ENCODE measurements at places on chromosomes 13 and 19.

DNA sequence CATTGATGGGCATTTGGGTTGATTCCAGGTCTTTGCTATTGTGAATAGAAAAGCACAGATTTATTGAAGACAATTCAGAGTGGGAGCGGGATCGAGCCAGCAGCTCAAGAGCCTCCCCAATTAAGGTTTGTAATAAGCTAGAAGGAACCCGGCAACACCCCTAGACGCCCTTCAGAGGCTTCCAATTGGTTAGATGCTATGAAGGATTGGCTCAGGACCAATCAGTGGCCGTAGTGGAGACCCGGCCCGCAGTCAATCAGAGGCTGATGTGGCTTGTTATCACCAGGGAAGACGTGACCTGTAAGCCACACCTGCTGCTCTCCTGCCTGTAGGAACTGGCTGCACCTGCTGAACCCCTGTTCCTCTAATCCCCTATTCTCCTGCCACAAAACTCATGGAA lies 14.6 kb downstream of the SIGLEC11 start:
- no peak for DNase-seq

DNA sequence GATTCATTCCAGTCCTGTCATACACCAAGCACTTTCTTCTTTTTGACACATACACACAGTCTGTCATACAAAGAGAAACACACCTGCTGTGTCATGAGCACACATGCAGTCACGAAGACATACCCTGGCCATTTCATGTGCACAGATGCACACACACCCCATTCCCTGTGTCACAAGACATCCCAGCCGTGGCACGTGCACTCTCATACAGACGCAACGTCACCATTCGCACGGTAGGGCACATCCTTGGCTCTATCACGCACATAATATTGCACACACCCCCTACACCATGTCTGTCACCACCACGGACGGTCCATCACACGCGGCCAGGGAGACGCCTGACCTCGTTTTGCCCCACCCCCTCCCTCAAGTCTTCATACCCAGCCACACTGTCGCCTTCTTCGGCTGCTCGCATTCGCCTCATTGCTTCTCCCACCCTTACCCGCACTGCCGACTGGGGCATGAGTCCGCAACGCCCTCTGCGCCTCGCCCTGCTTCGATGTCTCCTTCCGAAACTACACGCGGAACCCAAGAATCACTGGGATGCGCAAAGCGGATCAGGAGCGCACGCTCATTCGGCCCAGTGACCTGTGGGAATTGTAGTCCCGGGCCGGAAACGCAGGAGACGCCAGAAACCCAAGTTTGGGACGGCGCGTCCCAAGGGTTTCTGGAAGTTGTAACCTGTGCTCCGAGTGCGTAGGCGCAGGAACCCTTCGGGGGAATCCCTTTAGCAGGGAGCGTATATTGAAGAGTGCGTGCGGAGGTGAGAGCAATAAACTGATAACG lies 6.8 kb upstream of the ZNF283 start:
- DNase-seq: no peak

DNA sequence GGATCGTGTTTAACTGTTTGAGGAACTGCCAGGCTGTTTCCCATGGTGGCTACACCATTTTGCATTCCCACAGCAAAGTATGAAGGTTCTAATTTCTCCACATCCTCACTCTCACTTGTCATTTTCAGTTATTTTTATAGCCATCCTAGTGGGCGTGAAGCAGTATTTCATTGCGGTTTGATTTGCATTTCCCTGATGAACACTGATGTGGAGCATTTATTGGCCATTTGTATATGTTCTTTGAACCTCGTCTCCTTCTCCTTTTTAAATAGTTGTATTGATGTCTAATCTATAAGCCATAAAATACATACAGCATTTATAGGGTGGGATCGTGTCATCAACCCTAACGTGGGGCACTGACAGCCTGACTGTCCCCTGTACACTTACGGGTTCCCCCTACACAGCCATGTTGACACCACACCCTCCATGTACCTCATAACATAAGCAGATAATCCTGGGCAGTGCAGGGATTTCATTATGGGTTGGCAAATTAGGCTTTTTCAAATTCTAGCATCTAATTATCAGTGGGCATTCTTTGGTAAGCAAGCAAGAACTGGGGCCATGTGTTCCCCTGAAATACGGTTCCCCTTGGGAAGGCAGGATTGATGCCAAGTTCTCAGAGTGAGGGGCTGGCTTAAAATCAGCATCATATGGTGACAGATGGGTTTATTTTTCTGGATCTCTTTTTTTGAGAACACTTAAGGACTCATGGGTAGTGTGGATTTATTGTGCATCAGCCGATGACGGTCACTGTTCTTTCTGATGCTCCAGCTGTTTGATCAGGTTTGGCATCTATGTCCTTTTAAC lies 11.6 kb upstream of the ZBTB45 start:
- DNase-seq: no peak

DNA sequence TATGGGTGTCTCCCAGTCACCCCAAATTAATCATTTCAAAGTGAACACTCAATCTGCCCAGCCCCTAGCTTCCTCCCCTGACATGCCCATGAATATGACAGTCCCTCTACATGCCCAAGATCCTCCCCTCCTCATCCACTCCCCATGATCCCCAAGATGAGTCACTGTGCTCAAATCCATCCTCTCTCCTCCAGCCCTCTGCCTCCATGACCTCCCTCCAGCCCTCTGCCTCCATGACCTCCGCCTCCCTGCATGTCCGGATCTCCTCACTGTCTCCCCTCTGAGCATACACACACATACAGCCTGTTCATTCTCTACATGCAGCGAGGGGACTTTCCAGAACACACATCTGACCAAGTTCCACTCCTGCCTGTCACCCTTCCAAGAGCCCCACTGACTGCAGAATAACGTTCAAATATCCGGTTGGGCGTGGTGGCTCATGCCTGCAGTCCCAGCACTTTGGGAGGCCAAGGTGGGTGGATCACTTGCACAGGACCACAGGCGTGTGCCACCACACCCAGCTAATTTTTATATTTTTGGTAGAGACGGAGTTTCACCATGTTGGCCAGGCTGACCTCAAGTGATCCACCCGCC lies 18.4 kb upstream of the FEM1A start:
- DNase-seq: no peak

DNA sequence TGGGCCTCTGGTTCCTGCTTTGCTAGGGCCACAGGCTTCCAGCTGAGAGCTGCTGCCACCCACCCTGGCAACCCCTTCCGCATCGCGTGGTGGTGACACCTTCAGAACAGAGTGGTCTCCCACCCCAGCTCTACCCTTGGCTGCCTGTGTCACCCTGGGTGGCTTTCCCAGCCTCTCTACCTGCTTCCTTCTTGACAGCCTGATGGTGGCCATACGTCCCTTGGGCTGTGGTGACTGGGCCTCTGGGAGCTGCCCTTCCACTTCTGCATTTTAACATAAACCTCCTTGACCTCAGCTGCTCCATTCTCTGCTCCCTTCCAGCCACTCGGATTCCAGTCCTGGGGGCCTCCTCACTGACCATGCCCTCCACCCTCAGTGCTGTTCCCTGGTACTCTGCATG lies 17.0 kb downstream of the PAK4 start:
- DNase-seq: peak; percentile 26

GRCh38 chr13:39820606-39821005 lies 165.1 kb downstream of the COG6 start:
- DNase-seq: no peak

DNA sequence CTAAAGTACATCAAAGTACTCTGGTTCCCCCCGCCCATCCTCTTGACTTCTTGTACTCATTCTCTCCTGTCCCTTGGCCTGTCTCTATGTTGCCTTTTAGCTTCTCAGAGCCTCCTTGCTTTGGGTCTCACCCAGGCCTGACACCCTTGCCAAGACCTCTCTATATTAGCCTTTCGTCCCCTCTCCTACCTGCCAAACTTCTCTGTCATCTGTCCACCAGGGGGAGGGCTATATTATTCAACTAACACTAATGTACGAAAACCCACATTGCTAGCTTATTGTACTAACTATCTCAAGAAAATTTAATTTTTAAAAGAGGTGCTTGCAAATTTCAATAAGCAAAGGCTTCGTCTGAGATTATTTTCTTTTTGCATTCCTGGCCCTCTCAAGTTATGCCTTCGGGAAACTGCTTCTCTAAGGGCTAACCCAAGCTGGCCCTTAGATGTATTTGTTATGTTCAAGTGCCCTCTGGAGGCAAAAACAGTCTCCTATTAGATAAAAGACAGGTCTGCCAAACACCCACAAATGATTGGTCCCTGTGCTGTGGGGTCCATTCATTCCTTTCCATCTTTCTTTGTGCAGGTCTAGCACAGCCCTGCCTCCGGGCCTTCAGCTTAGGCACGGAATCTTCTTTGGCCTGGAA lies 6.3 kb upstream of the MRPS31 start:
- DNase-seq: peak; percentile 84

- no peak for DNase-seq
Observed at GRCh38 chr19:52086481-52086880, 9.1 kb downstream of the ZNF841 start.

GRCh38 chr13:27977476-27978300 lies 8.6 kb upstream of the CDX2 start:
- no peak for DNase-seq

- no peak for DNase-seq
Observed at GRCh38 chr13:113730831-113731191, 28.2 kb upstream of the TMEM255B start.

GRCh38 chr19:45305421-45305820 lies 17.3 kb downstream of the CKM start:
- no peak for DNase-seq

- DNase-seq: no peak
Observed at GRCh38 chr13:35598233-35598632, 121.7 kb upstream of the MAB21L1 start.

DNA sequence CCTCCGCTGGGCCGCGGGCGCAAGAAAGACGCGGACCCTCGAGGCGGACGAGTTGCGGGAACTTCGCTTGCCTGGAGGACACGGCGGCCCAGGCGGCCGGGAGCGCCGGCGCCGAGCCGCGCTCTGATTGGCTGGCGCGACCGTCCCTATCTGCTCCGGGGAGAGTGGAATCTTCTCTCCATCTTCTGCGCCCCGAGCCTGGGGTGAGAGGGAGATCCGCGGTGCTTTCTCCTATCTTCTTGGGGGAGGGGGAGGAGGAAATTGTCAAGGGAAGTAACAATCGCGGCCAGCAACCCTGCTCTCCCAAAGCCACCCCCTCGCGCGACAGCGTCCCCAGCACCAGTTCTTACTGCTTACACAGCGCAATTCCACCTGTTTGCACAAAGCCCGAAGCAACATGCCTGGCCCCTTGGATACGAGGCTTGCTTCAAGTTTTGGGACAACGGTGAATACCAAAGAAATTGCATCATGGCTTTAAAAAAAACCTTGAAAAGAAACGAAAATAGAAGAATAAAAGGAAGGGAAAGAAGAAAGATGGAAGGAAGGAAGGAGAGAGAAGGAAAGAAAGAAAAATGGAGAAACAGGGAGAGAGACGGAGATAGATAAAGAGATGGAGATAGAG lies 4.8 kb downstream of the SOX21 start:
- DNase-seq: peak; percentile 46

- DNase-seq: peak; percentile 40
Observed at GRCh38 chr19:6564393-6564792, 26.6 kb downstream of the CD70 start.

- no peak for DNase-seq
Observed at GRCh38 chr13:45527699-45528462, 63.1 kb downstream of the COG3 start.

DNA sequence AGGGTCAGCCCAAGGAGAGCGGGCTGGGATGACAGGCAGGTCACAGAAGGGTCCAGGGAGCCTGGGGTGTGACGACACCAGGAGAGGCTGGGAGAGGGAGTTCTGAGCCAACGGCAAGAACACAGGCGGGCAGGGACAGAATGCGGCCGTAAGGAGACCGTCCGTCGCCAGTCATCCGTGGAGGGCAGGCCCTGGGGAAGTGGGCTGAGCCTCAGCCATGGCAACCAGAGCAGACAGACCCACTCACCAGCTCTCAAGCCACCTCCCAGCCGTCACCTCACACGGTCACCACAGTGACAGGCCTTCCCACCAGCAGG lies 3.7 kb upstream of the TMEM86B start:
- DNase-seq: no peak

GRCh38 chr19:13057147-13057572 lies 45.5 kb downstream of the LYL1 start:
- no peak for DNase-seq

DNA sequence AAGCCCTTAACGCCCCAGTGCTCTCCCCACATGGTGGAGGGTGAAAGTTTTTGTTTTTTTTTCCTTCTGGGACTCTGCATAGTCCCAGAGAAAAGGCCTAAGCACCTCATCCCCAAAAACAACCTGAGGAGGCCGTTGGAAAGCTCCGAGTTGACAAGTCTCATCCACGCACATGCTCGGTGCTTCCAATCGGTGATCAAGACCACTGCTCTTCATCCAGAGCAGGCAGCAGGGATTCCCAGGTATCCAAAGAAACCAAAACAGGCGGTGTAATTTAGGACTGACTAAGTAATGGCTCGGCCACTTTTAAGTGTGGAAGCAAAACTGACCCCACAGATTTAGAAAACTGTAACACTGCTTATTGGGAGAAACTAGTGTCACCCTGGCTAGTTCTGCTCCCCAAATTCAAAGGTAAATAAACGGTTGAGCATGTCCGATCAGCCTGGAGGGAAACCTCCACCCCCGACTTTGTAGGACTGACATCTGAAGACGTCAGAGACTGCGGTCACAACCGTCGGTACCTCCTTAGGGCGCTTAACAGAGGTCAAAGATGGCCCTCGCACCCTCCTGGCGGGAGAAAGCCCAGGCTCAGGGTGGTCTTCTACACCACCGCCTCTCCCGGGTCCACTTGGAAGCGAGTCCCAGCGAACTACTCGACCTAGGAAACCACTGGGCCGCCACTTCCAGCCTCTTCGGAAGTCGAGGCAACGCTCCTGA lies 997 bp upstream of the ZNF446 start:
- no peak for DNase-seq

DNA sequence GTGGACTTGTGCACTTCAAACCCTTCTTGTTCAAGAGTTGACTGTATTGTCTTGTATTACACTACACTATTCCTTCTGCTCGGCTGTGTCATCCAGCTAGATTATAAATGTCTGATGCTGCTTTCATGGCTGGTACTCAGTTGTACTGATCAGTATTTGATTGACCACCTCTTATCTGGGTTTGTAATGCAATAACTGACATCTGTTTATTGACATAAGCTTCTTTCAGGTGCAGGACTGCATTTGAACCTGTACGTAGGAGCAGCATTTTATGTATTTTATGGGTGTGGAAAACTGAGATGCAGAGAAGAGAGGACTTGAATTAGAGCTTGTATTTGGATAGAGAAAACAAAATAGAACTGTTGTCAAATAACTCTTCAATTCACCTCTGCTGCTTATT lies 309.2 kb downstream of the FGF9 start:
- DNase-seq: no peak

DNA sequence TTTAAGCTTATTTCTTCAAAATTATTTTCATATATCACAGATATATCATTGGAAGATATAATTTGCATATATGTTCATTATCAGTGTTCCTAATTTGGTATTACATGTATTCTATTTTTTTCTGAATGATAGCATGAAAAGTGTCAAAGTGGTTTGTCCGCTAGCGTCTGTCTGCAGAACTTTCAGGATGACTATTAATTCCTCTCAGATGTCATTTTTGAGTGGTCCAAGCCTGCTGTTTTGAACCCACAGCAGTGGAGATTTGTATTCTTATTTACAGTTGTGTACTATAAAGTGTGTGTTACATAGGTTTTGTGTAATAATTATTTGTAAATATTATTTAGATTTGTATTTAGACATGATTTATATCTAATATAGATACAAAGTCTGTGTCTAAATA lies 8.5 kb downstream of the UTP14C start:
- DNase-seq: no peak

GRCh38 chr13:51269039-51269438 lies 46.8 kb downstream of the FAM124A start:
- no peak for DNase-seq

Data from OCI-M1 (cell line).